ENCODE measurements at places on chromosomes 4 and X. TPM values are rescaled to one million over a fixed set of nuclear protein-coding genes. Genes with fewer than 3 reads are reported as not detected.

- DNase-seq: peak; percentile 24
Measured at GRCh38 chrX:19886883-19887531, 393 bp downstream of the SH3KBP1 start.

SPANXN3 gene
- not detected for total RNA-seq

GK2 gene
- not detected for total RNA-seq

TBX22 gene
- total RNA-seq: not detected

DNA sequence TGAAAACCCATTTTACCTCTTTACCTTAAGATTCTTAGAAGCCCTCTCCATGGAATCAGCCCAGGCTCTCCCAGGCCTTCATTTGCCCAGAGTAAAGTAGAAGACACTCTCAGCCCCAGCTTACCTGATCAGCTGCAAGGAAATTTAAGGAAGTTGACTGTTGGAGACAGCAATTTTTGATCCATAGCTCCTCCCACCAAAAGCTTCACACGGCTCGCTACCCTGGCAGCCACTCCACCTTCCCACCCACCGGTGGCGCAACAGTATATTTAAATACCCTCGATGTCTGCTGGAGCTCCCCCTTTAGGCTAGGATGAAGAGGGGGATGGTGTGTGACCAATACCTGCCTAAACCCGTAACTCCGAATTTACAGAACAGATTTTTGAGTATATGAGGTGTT, 75.4 kb downstream of the MBNL3 start:
- DNase-seq: no peak

GRCh38 chr4:100288161-100288560, 97.9 kb upstream of the DDIT4L start:
- no peak for DNase-seq

SYN1 gene
- total RNA-seq: 1.4 TPM

GRCh38 chrX:69165087-69165651, at the start of gene PJA1:
Gene PJA1 (minus strand): TSS chrX:69165453. CDS start chrX:69163073, 2,380 bp downstream.
- DNase-seq: peak; percentile 82

GRCh38 chrX:139213241-139213709, 317.3 kb upstream of the F9 start:
- DNase-seq: no peak

DNA sequence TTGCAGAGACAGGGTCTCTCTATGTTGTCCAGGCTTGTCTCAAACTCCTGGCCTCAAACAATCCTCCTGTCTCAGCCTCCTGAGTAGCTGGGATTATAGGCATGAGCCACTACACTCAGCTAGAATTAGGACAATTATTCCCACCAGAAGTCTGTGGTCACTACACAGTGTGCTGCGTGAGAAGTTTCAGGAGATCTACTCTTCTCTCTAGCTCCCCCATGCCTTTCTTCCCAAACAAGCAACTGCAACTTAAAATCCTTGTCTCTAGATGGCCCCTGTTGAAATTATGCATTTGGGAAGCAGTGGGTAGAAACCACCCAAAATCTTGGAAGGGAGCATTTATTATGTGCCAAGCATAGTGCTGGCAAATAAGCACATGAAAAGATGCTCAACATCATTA, 21.1 kb upstream of the MAP7D3 start:
- DNase-seq: no peak

DNA sequence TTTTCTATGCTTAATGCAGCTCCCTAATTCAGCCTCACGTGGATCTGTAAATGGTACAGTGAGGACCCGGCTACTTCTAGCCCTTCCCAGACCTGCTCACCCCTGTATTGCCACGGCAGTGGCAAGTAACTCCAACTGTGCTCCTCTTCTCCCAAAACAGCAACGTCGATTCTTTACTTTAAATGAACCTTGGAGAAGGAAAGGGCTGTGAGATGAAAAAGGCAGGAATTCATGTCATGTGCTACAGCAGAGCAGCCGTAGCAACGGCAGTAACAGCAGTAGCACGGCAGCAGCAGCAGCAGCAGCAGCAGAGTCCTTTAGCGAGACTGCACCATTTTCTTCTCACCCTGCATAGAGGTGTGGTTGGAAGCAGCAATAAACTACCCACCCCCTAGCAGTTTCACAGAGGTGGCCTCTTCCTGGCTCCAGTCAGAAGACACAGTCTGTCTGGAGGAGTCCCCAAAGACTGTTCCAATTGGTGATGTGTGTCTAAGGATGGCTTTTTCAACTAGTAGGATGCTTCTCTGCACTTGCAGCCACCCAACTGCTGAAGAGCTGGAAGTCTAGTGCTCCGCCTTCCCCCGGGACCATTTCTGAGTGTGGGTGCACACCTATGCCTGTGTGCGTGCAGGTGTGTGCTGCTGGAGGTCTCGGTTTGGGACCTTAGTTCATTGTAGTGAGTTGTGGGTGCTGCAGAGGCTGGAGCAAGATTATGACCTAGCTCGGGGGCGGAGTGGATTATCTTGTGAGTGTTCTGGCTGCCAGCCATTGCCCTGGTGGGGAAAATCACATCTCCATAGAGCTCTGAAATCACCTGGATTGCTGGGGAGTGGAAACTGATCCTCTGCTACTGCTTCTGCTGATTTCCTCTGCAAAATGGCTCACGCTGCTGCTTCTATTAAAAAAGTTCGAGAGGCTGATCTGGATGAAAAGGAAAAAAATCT, 67.2 kb downstream of the ANK2 start:
- no peak for DNase-seq

GRCh38 chr4:24516926-24517325, 67.4 kb downstream of the DHX15 start:
- no peak for DNase-seq

GRCh38 chrX:110420771-110421499, 62.3 kb downstream of the RTL9 start:
- DNase-seq: no peak

GRCh38 chr4:56658528-56658927, 22.6 kb downstream of the HOPX start:
- DNase-seq: no peak

RHOH gene
- total RNA-seq: 114 TPM

AWAT2 gene
- total RNA-seq: not detected

DNA sequence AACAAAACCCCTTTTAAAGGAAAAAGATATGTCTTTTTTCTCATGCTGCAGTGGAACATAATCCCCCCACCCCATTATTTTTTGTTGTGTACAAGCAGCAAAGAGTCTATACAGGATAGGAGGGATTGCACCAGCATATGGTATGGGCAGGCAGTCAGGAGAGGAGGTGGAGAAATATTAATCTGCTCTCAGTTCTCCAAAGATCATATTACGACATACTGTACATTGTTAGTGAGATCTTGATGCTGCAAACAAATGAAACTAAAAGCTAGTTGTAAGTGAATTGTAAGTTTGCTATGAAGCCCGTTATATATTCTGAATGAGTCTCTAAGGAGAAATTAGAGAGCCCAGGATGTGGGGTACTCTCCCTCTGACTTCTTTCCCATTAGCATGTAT, 75.3 kb downstream of the RAPGEF2 start:
- no peak for DNase-seq

- no peak for DNase-seq
Measured at GRCh38 chr4:52914051-52914605, 52.0 kb downstream of the RASL11B start.

LDOC1 gene
- total RNA-seq: 1.9 TPM

DNA sequence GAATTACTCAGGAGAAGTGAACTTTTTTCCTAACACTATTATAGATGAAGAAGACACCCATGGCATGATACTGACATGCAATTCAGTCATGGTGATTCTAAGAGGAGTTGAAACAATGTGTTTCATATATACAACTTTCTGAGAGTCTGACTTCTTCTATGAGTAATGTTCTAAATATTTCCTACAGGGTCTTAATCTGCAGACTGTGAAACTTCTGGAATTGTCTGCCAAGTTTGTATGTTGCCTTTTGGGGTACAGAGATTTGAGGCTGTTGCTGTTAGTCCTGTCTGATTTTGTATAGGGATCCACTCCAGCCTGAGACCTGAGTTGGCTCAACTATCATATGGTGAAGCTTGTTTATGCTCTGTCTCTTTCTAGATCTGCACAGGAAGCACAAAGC, 160.6 kb upstream of the GATB start:
- no peak for DNase-seq

TCEAL9 gene
- total RNA-seq: 10.4 TPM

SPP1 gene
- not detected for total RNA-seq

DNA sequence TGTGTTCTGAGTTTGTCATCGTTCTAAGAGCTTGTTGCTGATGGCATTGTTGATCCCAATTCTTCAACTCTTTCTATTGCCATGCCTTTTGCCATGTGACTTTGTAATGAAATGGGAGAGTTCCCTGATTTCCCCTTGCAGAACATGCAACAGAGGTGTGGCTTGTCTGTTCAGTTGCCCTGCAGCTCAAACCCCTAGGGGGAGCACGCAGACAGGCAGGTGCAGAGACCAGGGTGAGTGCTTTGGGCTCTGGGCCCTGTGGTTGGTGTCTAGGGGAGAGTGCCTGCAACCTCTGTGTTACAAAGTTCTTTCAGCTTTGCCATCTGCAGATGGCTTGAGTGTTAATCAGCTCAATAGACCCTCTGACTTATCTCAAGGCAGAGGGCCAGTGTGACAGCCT, 332.7 kb downstream of the MID1IP1 start:
- DNase-seq: peak; percentile 4

DNA sequence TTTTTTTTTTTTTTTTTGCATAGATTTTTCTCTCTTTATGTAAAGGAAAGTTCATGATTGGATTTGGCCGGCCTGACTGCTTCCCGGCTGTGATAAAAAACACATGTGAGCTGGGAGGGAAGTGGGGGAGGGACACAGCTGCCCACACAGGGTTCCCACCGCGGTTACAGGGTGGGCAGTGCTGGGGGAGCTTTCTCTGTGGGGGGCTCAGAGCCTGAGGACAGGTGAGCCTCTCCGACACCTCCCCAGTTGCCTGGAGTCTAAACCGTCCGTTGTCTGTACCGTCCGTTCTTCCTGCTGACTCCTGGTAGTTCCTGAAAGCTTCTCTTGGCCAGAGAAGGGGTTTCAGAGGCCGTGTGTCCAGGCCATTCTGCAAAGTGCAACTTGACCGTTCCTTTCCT, 21.8 kb downstream of the SHOX start:
- DNase-seq: no peak

DNA sequence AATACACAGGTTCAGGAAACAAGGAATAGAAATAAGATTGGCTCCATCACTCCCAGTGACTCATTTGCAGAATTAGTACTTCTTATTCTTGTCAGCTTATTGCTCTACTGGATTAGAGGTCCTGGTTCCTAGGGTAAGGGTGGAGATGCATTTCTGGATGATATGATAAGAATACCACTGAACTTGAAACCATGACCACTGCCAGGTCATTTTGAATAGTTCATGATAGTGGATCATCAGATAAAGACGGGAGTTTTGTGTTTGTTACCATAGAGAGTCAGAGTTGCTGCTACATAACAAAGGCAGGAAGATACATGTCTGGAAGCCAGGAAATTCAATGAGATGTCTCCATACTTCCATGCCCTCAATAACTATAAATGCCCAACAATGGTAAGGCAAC, 109.2 kb upstream of the FAT1 start:
- DNase-seq: no peak

FABP2 gene
- not detected for total RNA-seq

- peak; percentile 13 for DNase-seq
Measured at GRCh38 chr4:3783693-3784306, 17.6 kb downstream of the ADRA2C start.

DNA sequence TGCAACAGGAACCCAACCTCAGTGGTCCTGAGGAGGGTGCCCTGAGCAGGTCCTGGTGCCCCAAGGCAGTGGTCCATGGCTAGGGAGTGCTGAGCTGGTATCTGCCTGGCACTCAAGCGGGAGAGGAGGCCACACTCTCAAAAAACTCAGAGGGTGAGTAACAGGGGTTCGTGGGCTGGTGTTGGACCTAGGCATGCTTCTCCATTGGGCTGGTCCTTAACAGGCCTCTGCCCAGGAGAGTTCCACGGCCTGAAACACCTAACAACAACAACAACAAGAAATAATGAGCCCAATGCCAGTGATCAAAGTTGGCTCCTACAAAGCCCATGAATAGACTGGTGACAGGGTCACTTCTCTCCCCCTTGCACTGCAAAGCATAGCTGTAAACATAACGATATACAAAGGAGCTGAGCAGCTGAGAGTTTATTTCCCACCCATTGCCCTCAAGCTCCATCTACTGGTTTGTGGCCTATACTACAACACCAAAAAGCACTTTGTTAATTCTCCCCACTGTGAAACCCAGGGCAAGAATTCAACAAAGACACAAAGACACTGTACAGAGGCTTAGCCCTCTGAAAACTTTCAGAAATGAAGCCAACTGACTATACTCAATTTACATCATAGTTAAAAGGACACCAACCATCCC, 736.1 kb upstream of the ADGRL3 start:
- no peak for DNase-seq

DNA sequence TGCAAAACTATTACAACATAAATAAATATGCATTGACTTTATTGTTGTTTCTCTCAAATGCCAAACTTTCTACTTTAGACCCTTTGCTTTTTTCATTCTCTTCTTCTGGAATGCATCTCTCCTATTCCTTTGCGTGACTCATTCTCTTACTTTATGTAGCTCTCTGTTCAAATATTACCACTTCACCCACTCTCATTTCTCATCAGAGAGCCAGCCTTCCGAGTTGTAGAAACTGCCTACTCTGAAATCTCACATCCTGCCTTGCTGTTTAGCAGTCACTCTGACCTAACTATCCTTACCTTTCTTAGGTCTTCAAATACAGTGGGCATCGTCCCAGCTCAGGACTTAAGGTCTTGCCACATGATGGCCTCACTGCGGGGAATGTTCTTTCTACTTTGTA, 143.5 kb downstream of the GALNTL6 start:
- DNase-seq: no peak

- DNase-seq: no peak
Measured at GRCh38 chr4:137387924-137388323, 144.4 kb downstream of the PCDH18 start.

CPEB2 gene
- total RNA-seq: 3.0 TPM

TRPC3 gene
- total RNA-seq: 0.12 TPM

CWH43 gene
- not detected for total RNA-seq

CCDC120 gene
- 4.3 TPM for total RNA-seq

MAMLD1 gene
- total RNA-seq: 0.48 TPM

RS1 gene
- total RNA-seq: not detected

DNA sequence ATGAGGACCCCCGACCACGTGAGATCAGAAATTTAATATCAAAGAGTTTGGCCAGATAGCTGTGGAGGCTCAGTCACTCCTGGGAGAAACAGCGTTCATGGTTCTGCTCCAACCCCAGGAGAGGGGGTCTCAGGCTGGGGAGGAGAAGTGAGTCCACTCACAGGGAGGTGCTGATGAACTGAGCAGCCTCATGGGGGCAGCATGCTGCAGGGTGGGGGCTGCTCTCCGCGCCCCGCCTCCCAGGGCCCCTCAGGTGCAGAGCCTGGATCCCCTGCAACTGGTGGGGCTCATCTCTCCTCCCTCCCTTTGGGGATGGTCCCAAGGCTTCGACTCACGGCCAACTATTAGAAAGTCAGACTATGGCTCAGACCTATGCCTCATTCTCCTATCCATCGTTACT, 26.6 kb upstream of the C4orf50 start:
- no peak for DNase-seq

GRCh38 chr4:54842656-54843055, 184.9 kb downstream of the KIT start:
- DNase-seq: no peak

CRLF2 gene
- total RNA-seq: 0.52 TPM

GRCh38 chr4:75662626-75663025, 10.6 kb downstream of the G3BP2 start:
- no peak for DNase-seq

- DNase-seq: no peak
Measured at GRCh38 chr4:37802068-37802666, 24.3 kb upstream of the PGM2 start.
